ENCODE measurements at places on chromosomes 3 and 15. TPM values are rescaled to one million over a fixed set of nuclear protein-coding genes. Genes with fewer than 3 reads are reported as not detected.

Gene SEC62
- 153 TPM for total RNA-seq

Gene PLA2G4E
- total RNA-seq, result 1.1 TPM

Gene CCNL1
- 133 TPM for total RNA-seq

DNA sequence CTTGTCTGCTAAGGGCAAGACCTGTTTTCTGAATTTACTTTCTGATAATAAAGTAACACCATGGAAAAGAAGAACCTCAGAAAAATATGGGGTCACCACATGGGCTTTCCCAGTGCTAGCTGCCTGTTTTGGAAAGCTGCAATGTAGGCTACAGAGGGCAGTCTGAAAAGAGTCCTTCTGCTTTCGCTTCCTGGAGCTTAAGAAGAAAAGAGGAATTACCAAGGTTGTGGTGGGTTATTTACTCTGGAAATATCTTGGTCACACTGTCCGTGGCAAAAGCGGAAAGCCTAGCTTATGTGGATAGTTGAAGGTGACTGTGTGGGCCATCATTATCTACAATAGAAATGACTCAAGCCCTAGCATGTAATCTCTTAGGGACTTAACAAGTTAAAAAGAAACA, 31.7 kb upstream of the IP6K2 start:
- no peak for DNase-seq

GRCh38 chr3:150778793-150779401, 15.9 kb upstream of the SIAH2 start:
- DNase-seq, result no peak

All from lower lobe of right lung (tissue), 2 donors.